CD4-positive, alpha-beta T cell (primary cell): ENCODE measurements at places on chromosomes 12 and 14. TPM values are rescaled to one million over a fixed set of nuclear protein-coding genes. Genes with fewer than 3 reads are reported as not detected.

CTSG gene
- total RNA-seq: not detected

DNA sequence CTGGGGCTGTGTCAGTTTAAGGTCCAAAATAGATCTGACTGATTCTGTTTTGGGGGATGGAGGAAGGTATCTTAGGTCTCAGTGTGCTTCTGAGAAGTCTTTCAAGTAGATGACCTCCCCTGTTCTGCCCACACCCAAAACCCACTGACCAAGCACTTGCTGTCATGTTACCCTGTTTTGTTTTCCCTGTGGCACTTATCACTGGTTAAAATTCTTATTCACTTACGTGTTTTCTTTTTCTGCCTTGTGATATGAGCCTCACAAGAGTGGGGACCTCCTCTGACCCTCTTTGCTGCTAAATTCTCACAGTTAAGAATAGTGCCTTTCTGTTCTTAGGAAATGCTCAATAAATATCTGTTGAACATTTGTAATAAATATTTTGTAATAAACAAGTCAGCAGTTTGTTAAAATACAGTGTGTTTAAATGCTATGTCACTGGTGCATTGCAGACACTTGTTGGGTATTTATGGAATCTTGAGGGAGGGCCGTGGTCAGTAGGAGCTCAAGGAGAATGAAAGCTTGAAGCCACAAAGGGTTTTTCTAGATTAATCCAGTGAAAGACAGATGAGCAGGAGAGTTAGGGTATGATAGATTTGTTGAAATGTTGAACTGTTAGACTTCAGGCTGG lies 20.9 kb downstream of the PLEKHA5 start:
- H3K4me3 ChIP-seq: no peak overlapping the region
- DNase-seq: no peak
- no peaks in the 10 kb centered on the region for H3K27me3 ChIP-seq
- no peaks in the 10 kb centered on the region for H3K4me1 ChIP-seq
- no peaks in the 10 kb centered on the region for H3K36me3 ChIP-seq

DNA sequence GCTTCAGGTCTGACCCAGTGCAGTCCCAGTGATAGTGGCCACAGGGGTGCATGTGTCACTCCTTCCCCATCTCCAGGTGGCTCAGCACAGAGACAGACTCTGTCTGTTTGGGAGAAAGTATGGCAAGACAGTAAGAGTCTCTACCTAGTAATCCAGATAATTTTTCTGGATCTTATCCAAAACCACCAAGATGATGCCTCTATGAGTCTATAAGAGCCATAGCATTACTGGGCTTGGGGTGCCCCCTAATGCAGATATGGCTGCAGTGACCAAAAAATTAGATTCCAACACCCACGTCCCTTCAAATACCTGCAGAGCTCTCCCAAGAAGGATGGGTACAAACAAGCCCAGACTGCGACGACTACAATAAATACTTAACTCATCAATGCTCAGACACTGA lies 123.8 kb downstream of the GRIP1 start:
- H3K27me3 ChIP-seq: no peaks in the 10 kb centered on the region
- no peaks in the 10 kb centered on the region for H3K36me3 ChIP-seq
- H3K4me1 ChIP-seq: no peaks in the 10 kb centered on the region
- DNase-seq: no peak

DNA sequence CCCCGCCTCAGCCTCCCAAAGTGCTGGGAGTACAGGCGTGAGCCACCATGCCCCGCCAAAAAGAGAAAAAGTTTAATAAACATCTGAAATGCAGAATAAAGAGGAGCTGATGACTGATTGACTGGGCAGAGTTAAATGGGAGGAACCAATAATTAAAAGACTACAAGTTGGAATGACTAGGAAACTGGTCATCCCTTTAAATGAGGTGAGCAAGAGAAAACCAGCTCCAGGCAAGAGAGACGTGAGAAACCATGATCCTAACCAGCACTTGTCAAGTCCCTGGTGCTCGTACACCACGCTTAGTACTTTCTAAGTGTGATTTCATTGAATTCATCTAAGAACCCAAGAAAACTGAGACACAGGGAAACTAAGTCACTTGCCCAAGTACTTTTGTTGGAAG lies 47.9 kb downstream of the MAP1LC3B2 start:
- DNase-seq: no peak
- H3K4me1 ChIP-seq: peaks cover 5% of the 10 kb centered on the region
- H3K27ac ChIP-seq: no peak overlapping the region
- H3K27me3 ChIP-seq: no peaks in the 10 kb centered on the region
- no peaks in the 10 kb centered on the region for H3K36me3 ChIP-seq

- H3K36me3 ChIP-seq: no peaks in the 10 kb centered on the region
- no peaks in the 10 kb centered on the region for H3K27me3 ChIP-seq
- no peaks in the 10 kb centered on the region for H3K4me1 ChIP-seq
- DNase-seq: no peak
- no peak overlapping the region for H3K27ac ChIP-seq
Observed at GRCh38 chr14:35433826-35434225, 29.3 kb upstream of the NFKBIA start.

DNA sequence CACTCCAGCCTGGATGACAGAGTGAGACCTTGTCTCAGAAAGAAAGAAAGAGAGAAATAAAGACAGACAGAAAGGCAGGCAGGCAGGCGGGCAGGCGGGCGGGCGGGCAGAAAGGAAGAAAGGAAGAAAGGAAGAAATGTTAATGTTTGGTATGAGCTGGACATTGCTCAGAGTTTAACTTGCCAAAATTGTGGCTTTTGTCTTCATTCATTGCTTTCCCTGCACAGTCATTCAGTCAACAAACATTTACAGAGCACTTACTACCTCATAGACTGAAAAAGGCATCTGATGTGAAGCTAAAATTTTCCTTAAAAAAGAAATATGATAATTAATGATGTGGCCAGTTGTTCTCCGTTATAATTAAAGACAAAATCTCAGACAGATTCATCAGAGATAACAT lies 247.1 kb downstream of the SPTSSA start:
- H3K27ac ChIP-seq: no peak overlapping the region
- H3K4me1 ChIP-seq: peaks cover 7% of the 10 kb centered on the region
- H3K27me3 ChIP-seq: no peaks in the 10 kb centered on the region
- no peak for DNase-seq
